ENCODE measurements at places on chromosomes 3 and 15.

- no peak for DNase-seq
Observed at GRCh38 chr3:67863869-67864268, 209.5 kb upstream of the SUCLG2 start.

- no peak for DNase-seq
Observed at GRCh38 chr3:153615863-153616262, 453.8 kb downstream of the RAP2B start.

- DNase-seq: peak; percentile 53
Observed at GRCh38 chr3:179558742-179559364, 3.9 kb upstream of the ACTL6A start.

- no peak for DNase-seq
Observed at GRCh38 chr15:70517194-70517590, 246.2 kb downstream of the UACA start.
